Fibroblast of villous mesenchyme (primary cell): ENCODE measurements at places on chromosomes 2 and 18. TPM values are rescaled to one million over a fixed set of nuclear protein-coding genes. Genes with fewer than 3 reads are reported as not detected.

- no peak for DNase-seq
Observed at GRCh38 chr2:101682311-101682710, 15.2 kb upstream of the MAP4K4 start.

DNA sequence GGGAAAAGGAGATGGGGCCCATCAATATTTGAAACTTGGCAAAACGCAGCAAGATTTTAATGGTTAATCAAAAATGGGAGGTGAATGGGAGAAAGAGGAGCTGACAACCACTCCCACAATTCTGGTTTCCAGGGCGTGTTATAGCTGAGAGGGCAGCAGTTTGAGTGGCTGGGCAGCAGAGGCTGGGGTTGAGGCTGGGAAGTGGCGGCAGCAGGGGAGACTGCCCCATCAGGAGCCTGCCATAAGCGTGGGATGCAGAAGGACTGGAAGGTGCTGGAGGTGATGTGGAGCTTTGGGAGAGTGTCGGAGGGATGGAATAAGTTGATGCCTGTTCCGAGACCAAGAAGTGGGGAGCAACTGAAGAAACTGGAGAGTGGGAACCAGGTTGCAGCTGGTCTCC is 48.9 kb upstream of the SH3RF3 start:
- no peak for DNase-seq

GRCh38 chr2:205760157-205760556 is 77.9 kb downstream of the NRP2 start:
- no peak for DNase-seq

DNA sequence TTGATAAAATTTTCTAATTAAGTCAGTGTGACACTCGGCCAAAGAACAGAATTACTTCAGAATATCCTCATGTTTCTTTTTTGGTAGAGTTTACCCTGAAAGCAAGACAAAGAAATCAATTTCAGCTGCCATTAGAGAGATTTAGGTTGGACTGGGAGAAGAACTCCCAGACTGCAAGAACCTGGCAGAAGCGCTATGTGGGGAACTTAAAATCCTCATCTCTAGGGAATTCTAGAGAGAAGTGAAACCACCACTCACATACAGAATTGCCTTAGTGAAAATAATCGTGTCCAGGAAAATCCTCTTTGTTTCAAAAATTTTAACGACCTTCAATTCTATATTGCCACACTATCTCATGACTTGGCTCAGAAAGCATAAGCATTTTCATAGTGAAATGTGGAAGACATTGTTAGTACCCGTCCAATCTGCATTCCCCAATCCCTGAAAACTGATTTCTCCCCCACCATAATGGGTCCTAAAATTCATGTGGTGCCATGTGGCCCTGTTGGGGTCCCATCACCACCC is 297.3 kb upstream of the MEIS1 start:
- no peak for DNase-seq

DNA sequence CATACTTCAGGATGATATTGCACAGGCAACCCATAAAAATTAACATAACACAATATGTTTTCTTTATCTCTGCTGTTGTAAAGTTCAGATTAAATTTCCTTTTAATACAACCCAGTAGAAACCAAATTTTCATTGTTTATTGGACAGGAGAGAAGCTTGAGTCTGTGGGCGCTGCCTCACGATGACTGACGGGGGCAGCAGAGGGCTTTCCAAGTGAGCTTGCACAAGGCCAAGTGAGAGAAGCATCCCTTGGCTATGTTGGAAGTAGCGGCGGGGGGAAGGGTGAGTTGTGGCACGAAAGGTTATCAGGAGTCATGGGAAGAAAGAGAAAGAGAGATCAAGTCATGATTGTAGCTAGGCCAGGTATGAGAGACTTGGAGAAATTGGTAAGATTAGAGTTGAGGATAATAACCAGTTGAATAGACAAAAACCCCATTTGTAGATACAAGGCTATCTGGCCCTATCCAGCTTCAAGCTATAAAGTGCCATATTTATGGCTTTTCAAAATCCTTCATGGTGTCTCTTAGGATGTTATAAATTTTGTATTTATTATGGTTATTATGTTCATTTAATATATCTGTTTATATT is 413.7 kb upstream of the FAM98A start:
- no peak for DNase-seq

DNA sequence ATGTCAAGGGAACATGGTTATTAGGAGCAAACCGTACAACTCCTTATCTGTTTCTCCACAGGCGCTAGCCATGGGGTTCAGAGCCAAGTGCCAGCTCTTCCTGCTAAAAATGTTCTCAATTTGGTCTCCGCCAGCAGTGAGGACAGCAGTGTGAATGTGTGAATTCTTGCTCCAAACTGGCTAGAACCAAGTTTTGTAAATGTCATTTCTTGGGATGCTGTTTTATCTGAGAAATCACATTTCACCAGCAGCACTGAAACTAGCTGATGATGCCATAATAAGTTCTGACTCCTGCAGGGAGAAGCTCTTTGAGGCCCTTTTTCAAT is 140.6 kb upstream of the LGALSL start:
- no peak for DNase-seq

DNA sequence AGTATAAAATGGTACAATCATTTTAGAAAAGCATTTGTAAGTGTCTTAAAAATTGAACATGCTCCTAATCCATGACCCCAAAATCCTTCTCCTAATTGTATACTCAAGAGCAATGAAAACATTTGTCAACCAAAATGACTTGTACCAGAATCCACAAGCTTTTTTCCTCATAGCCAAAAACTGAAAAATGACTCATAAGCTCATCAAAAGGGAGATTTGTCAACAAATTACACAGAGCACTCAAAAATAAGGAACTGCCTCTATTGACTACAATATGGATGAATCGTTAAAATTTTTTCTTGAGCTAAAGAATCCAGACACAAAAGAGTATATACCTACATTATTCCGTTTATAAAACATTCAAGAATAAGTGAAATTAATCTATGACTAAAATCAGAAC is 544.8 kb downstream of the ARHGAP15 start:
- DNase-seq, result no peak

GRCh38 chr2:229586746-229587705 is 127.3 kb downstream of the DNER start:
- DNase-seq, result peak; percentile 81

The BCL11A gene
- 0.43 and 1.6 TPM in 2 replicates for total RNA-seq

The KCNG2 gene
- total RNA-seq, result under 0.01 and 0.64 TPM in 2 replicates

The CFC1 gene
- not detected in 2 replicates for total RNA-seq
